ENCODE measurements at places on chromosomes 16 and 17.

- no peak for DNase-seq
These were observed 4.7 kb upstream of the FLCN start for GRCh38 chr17:17241656-17242055.

DNA sequence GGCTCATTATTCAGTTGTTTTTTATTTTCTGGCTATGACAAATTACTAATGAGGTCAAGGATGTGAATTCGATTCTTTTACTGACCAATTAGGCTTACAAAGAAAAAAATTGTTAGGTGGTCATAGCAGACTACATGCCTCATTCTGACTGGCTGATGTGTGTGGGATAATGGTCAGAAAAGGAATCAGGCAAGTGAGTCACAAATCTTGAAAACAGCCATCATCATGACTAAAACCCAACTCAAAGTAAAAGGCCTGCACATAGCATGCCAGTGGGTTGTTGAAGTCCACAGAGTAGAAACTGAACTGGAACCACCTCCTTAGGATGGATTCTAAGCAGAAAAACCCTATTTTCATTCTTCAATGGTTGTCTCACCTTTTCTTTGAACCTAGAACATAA lies 8.6 kb downstream of the RPGRIP1L start:
- DNase-seq: no peak

DNA sequence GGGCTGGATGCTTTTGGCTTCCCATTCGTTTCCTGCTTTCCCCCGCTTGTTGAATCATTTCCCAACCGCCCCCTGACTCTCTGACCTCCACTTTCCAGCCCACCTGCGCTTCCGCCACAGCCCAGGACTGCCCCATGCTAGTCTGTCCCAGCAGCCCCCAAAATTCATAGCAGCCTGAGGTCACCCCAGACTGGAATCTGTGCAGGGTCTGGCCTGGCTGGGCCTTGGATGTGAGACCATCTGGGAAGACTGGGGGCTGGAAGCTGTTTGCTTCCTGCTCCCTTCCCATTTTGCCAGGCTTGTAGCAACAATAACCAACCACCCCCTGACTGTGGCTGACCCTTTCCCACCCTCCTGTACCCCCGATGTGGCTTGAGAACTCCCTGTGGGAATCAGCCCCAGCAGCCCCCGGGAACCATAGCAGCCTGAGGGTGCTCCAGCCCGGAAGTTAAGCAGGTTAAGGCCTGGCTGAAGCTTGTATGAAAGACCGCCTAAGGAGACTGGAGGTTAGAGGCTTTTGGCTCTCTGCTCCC lies 2290.8 kb downstream of the TP53TG3F start:
- no peak for DNase-seq

DNA sequence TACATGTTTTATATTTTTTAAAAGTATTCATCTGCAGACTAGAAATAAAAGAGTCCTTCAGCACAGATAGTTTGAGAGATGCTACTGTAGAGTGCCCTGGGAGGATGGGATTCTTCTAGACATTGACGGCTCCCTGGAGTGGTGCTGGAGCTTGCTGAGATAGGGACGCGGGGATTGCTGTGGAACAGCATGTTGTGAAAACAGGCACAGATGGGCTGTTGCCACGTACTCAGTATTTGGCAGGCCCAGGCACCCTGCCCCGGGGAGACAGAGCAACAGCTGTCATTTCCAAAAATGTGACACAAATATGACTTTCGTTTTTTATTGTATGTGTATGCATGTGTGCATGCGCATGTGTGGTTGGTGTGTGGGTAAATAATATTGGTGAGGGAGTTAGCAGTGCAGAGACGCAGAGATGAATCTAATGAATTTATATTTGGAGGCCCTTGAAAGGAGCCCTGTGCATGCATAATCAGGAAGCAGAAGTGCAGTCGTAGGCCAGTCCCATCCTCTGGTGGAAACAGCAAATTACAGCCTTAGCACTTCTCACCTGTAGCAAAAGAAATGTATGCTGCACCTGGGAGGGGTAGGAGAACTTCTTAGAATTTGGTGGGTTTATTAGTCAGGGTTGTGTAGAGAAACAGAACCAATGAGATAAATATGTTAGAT lies 6.2 kb upstream of the ABCA8 start:
- DNase-seq: no peak

GRCh38 chr17:17750881-17751280 lies 69.6 kb downstream of the RAI1 start:
- DNase-seq: no peak

- DNase-seq: no peak
These were observed 35.2 kb downstream of the GJC1 start for GRCh38 chr17:44794851-44795413.
